NCI-H1436 (cell line): ENCODE measurements at places on chromosomes 16 and 17.

GRCh38 chr17:74326506-74326905 is 480 bp downstream of the KIF19 start:
- no peak for DNase-seq

- no peak for DNase-seq
Observed at GRCh38 chr16:75293173-75293572, 41.7 kb upstream of the BCAR1 start.

DNA sequence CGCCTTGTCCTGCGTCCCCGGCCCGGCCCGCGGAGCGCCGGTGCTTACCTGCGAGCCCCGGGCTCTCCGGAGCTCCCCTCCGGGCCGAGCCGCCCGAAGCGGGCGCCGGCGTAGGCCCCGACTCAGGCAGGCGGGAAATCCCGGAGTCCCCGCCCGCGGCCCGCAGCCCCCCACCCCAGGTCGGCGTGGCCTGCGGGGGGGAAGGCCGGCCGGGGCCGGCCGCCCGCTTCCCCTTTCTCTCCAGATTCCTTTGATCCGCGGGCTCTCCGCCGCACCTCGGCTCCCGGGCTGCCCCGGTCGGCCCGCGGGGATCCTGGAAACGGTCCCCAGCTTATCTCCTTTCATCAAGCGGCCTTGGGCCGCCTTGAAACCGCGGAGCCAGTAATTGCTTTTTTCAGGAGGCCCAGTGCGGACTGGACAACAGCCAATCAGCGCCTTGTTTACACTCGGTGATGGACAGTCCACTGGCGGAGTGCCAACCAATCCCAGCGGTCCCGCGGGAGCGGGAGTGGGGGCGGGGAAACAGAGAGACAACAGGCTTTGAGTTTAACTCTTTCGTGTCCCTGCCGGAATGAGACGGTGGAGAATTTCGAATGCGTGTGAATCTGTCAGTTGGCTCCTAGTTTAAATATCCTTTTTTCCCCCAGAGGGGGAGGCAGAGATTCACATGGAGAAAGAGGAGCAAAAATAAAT is 1.4 kb upstream of the BAHCC1 start:
- DNase-seq, result peak; percentile 100

GRCh38 chr17:4522661-4523060 is 24.0 kb downstream of the SPNS2 start:
- no peak for DNase-seq

DNA sequence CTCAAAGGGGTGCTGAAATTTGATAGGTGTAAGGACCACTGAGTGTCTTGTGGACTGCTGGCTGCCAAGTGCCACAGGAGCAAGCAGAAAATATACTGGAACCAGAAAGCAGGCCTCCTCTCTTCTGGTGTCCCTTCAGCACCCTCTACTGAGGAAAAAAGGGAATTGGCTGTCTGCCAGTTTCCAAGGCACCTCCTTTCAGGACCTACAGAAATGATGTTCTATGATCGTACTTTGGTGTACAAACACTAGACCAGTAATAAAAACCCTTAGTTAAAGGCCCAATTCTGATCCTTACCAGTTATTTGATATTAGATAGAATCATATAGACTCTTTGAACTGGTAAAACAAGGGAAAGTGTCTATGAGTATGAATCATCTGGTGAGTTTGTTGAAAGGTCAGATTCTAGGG is 35.8 kb upstream of the BCAS3 start:
- peak; percentile 92 for DNase-seq

- DNase-seq, result no peak
Observed at GRCh38 chr16:82432261-82432660, 194.5 kb upstream of the CDH13 start.

GRCh38 chr16:67391424-67392300 is 1.6 kb downstream of the TPPP3 start:
- DNase-seq, result no peak

- DNase-seq, result no peak
Observed at GRCh38 chr17:55546991-55547664, 35.9 kb upstream of the SMIM36 start.

DNA sequence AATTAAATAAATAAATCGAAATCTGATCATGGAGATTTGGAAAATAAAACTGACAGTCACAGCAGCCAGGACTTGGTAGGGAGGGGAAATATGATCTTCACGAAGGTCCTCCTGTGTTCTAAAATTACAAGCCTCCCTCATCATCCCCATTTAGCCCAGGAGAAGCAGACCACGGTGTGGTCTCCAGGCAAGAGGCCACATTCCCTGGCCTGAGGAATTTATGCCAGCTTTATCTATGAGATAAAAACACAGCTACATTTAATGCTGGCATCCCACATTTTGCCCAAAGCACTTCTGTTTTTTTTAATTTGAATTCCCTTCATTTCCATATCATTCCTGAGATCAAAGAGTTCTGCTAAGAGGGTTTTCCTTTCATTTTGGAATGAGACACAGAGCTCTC is 43.2 kb downstream of the ABCC12 start:
- DNase-seq, result no peak

DNA sequence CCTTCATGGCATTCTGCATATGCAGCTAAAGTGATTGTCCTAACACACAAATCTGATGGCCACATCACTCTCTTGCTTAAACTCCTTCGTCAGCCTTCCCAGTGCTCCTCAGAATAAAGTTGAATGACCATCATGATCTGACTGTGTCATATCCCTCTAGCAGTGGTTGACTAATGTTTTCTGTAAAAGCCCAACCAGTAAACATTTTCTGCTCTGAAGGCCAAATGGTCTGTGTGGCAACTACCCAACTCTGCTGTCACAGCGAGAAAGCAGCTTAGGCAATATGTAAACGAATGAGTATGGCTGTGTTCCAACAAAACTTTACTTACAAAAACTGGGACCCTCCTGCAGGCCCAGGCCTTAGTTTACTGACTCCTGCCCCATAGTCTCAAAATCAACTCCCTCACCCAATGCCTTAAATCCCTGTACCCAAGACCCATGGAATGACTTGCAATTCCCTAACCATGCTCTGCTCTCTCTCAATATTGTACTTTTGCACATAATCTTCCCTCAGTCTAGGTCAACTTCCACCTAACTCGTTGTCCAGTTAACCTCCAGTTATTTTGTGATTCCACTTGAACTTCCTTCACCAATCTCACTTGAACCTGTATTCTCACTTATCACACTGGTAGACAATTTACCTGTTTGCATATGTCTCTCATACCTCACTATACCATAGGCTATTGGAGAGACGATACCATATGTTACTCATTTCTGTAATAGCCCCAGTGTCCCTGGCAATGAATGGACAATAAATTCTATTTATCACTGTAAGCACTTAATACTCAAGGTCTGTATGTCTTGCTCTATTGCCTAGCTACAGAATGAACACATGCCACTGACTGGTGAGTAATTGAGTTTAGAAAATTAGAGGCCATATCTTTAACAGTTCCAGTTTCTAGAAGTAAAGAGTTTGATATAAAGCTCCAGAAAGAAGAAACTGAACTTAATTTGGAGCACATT is 29.1 kb downstream of the TMEM100 start:
- no peak for DNase-seq

GRCh38 chr17:34981538-34982241 is 1.4 kb downstream of the LIG3 start:
- peak; percentile 68 for DNase-seq

DNA sequence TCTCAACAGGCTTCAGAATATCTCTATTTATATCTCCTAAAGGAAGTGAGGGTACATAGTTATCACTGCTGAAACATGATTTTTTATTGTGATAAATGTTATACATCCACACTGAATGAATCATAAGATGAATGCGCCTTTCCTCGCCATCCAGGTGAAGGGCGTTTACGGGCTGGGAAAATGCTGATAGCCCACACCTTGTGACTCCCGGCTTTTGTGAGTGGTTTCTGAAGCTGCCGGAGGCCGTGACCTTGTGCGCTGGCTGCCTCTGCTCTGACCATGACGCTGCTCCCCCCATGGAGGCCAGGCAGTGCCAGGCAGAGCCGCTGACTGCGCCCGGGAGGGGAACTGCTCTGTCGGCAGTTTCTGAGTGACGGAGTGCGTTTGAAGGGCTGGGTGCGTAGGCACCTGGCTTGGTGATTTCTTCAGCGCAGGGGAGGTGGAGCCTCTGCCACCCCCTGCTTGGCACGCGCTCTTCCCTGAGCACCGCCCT is 97.2 kb downstream of the RAP1GAP2 start:
- no peak for DNase-seq

- DNase-seq, result no peak
Observed at GRCh38 chr17:43757171-43757660, 1.4 kb downstream of the SOST start.

DNA sequence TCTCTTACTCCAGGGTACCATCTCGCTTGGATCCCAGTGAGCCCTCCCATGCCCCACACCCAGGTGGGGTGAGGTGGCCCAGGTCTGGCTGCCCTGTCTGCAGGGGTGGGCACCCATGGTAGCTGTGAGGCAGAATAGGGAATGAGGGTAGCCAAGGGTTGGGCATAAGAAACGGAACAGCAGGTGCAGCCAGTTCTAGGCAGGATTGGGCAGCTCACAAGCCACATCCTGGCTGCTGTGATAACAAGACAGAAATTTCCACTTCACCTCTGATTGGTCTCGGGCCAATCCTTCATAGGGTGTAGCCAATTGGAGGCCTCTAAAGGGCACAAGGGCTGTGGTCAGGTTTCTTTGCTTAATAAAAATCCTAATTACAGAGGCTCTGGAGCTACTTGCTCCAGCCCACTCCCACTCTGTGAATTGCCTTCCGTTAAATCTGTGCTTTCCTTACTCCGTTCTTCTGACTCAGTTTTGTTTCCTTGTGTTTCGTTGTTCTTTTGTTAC is 1.5 kb upstream of the ARHGDIG start:
- peak; percentile 65 for DNase-seq

DNA sequence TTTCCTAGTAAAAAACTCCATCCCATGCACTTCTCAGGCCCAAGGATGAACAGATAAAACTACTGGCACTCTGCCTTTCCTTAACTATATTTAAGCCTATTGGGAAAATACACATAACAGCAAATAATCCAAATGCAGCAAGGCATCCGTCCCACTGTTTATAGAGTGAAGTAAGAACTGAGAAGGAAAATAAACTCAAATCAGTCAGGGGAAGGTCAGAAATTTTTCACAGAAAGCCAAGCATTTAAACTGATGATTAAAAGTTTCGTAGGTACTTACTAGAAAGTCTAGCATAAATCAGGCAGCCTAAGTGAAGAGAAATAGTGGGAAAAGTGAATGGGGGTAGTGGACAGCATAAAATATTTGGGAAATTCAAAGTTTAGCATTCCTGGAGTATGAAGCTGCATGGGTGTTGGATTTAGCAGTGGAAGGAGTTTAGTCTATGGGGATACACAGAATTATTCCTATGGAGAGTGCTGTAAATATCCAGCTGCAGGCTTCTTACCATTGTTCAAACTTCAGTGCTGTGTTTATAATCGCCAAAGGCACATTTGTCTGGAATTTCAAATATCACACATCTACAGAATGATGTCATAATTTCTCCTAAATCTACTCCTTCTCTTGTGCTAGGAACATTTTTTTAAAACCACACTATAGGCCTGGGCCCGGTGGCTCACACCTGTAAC is 1131.0 kb upstream of the GOT2 start:
- DNase-seq, result no peak

DNA sequence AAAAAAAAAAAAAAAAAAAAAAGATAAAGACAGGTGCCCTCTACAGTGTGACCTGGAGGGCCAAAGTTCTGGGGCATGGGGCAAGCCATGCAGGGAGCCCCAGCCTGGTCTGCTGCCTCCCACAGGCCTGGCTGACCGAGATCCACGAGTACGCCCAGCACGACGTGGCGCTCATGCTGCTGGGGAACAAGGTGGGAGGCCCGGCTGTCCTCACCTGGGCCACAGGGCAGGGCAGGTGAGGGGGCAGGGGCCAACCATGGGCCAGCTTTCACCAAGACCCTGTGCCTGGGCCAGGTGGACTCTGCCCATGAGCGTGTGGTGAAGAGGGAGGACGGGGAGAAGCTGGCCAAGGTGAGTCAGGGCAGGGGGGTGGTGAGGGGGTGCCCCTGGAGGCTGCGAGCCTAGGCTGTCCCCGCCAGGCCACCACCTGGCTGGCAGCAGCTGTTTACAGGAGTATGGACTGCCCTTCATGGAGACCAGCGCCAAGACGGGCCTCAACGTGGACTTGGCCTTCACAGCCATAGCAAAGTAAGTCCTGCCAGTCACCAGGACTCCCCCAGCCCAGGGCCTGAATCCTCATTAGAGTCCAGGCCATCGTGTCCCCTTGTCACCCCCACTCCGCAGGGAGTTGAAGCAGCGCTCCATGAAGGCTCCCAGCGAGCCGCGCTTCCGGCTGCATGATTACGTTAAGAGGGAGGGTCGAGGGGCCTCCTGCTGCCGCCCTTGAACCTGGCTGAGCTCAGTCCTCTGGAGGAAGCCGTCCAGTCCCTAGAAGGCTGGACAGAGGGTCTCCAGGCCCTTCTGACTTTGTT is 2.7 kb upstream of the TRAF7 start:
- DNase-seq, result no peak

- DNase-seq, result no peak
Observed at GRCh38 chr17:76757256-76757655, 19.3 kb downstream of the MFSD11 start.

- DNase-seq, result no peak
Observed at GRCh38 chr16:67451704-67452435, 20.9 kb downstream of the HSD11B2 start.

DNA sequence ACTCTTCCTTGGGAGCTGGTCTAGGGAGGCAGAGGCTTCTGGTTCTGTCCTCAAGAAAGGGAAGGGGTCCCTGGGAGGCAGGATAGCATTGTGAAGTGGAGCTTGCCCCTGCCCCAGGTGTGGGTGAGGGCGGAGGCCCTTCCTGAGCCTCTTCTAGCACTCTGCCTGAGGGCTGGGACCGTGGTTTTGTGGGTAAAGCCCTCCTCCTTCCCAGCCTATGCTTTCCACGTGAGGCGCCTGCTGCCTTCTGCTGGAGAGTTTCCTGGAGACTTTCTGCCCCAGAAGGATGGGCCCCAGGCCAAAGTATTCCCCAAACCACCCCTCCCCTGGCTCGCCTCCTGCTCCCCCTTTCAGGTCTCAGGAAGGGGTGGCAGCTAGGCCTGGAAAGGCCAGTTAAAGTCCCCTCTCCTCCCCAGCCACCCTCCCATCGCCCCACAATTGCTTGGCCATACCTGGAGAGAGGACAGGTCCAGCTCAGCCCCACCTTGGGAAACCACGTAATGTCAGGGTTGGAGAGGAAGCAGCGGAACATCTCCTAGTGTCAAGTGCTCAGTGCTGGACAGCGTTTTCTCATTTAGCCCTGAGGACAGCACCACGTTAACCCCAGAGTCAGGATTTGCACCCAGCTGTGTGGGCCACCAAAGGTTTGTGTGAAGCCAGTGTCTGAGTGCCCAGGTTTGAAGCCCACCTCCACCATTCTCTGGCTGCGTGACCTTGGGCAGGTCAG is 5.6 kb downstream of the SBK1 start:
- no peak for DNase-seq

- DNase-seq, result no peak
Observed at GRCh38 chr17:17769869-17770631, 66.7 kb downstream of the SREBF1 start.

- DNase-seq, result no peak
Observed at GRCh38 chr17:78966123-78966813, 13.5 kb downstream of the LGALS3BP start.

DNA sequence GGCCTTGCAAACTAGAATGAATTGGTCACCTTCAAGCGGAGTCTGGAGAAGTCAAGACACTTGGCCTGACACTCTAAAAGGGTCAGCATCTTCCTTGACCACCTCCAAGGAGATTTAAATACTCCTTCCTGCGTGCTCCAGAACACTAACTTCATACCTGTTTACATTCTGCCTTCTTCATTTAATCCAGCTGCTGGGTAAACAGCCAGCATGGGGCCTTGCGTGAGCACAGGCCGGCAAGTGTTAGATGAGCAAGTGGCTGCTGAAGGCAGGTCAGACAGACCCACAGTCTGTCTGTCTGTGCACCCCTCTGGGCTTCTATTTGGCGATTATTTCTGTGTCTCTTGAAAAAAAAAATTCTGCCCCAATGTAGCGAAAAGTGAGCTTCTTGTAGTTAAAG is 153.8 kb downstream of the MSI2 start:
- DNase-seq, result no peak
